Muscle of leg (tissue), 16 donors: ENCODE measurements at places on chromosomes 16 and 17.

GRCh38 chr16:59164461-59164860 is 430.3 kb upstream of the GOT2 start:
- DNase-seq: peak; percentile 43

DNA sequence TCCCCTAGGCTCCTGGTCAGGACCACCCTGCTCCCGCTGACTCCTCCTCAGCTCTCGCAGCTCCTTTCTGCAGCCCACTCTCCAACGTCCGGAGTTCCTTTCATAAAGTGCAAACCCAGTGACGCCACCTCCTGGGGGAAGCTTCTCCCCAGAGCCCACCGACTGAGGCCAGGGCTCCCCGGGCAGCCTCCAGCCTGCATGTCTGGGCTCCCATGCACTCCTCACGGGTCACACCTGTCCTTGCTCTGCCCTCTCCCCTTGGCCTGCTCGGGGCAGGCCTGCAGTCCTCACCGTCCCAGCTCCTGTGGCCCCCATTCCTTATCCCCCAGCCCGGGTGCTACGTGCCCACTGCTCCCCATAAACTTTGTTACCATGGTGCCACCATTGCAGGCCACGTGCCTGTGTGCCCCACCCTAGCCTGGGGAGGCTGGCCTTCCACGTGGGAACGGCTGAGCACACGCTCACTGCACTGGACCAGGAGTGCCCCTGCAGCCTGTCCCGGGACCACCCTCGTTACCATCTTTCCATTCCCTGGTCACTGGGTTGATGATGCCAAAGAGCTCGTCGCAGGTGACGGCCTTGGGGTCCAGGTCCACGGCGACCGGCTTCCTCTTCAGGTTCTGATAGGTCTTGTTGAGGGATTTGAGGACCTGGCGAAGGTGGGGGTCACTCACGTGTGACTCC is 84.9 kb downstream of the DNAH17 start:
- no peak for DNase-seq

- no peak for DNase-seq
Measured at GRCh38 chr17:73494950-73495349, 149.3 kb downstream of the SDK2 start.

DNA sequence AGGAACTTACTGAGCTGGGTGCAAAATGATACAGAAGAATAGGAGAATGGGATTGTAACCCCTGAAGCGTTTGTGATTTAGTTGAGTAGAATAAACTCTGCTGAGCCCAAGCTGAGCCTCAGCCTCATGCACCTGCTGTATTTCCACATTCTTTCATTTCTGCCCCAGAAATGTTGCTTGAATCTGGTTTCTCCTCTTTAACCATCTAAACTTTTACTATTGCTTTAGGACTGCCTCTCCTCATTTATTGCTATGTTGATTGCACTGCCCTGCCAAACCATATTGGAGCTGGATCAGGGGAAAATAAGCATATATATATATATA is 64.8 kb downstream of the PITPNC1 start:
- no peak for DNase-seq

- DNase-seq: no peak
Measured at GRCh38 chr17:27810211-27810901, 10.0 kb upstream of the NOS2 start.

DNA sequence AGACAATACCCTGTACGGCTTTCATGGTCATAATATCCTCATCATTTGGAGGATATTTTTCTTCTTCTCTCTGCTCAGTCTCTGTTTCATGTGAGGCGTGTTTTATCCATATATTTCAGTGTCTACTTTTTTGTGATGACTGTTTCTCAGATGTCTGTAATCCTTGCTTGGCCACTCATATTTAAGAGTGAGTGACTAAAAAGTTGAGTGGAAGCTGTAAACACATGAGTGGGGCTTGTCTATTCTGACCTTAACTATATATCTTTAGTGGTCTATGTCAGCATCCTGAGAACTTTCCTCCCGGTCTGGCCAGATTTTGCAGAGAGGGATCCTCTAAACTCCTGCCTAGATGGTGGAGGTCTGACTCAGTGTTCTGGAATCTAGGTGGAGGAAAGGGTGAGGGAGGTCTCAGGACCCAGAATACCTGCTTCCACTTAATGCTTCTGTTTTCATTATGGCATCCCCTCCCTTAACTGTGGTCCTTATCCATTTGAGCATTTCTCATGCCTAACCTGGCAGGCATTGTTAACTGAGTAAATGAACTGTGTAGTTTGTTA is 6.0 kb downstream of the DDX19B start:
- DNase-seq: no peak

GRCh38 chr16:17134586-17134985 is 336.2 kb downstream of the XYLT1 start:
- no peak for DNase-seq

- DNase-seq: peak; percentile 46
Measured at GRCh38 chr17:60102632-60103096, 23.9 kb upstream of the HEATR6 start.

DNA sequence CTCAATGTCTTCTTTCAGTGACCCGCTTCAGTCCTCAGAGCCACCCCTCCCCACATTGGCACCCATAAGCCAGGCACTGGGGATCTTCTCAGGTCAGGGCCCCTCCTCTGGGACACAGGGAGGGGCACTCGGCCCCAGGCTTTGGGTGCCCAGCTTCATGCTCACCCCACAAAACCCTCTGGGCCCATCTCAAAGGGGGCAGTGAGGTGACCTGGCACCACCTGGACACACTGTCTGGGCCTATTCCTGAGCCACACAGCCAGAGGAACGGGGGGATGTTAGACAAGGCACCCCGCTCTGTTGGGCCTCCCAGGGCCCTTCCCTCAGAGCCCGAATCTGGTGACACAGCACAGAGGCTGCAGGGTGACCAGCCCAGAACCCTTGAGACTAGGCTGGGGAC is 36.1 kb downstream of the TNFRSF13B start:
- DNase-seq: no peak

- DNase-seq: no peak
Measured at GRCh38 chr17:65177901-65178300, 40.7 kb downstream of the RGS9 start.

DNA sequence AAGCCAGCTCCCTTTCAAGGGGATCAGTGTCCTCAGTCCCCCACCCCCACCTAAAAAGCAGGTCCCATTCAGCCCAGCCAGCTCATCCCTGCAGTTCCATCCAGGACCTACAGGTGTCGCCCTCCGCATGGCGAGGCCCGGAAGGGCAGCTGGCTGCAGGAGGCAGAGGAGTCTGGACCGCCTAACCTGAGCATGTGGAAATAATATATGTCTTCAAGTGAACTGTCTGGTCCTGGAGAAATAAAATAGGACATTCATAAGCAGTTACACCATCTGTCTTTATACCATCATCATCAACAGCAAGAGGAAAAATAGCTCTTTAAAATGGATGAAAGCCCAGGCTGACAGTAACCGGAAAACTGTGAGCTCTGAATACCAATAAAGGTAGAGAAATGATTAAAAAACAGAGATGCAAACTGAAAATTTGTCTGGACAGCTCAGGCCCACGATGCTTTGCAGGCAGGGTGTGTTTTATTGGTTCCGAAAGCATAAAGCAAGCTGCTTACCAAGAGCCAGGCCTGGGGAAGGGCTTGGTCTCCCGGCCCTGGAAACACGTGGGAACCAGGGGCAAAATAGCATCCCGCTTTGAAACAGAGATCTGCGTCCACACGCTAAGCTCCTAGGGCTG is 215.2 kb downstream of the ZFHX3 start:
- DNase-seq: peak; percentile 94

GRCh38 chr17:7042501-7043181 is 1.3 kb downstream of the SLC16A11 start:
- no peak for DNase-seq

- no peak for DNase-seq
Measured at GRCh38 chr17:11002417-11002816, 164.5 kb upstream of the PIRT start.

DNA sequence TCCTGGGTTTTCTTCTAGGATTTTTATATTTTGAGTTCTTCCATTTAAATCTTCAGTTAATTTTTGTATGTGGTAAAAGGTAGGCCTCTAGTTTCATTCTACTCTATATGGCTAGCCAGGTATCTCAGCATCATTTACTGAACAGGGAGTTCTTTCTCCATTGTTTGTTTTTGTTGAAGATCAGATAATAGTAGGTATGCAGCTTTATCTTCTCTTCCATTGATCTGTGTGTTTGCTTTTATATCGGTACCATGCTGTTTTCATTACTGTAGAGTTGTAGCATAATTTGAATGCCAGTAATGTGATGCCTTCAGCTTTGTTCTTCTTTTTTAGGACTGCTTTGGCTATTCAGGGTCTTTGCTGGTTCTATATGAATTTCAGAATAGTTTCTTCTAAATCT is 77.3 kb downstream of the USP22 start:
- no peak for DNase-seq

DNA sequence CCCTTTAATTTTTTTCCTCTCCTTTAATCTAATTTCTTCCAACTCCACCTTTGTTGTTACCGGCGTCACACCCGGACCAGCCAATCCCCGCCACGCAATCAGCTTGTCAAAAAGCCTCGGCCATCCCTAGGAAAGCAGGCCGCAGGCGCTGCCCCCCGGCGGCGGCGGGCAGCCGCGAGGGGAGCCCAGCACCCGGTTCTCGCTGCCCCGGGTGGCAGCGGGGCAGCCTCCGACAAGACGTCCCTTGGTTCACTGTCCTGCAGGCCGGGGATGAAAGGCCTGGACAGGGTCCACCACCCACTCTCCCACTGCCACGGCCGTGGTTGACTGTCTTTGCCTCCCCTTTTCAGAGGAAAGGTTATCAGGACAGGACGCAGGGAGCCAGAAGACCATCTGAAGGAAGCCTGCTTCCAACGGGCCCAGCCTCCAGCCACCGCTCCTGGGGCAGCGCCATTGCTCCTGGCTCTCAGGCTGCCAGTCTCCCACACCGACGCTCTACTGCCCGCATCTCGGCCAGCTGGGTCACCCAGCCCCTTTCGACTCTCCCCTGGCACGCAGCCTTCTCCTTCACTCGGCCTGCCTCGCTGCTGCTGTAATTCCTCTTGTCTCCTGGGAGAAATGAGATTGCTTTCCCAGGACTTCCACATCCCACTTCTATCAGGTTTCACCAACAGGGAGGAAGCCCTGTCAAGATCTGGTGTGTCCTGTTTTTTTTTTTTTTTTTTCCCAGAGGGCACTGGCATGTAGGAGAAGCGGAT is 2.8 kb upstream of the UBTF start:
- DNase-seq: peak; percentile 84

DNA sequence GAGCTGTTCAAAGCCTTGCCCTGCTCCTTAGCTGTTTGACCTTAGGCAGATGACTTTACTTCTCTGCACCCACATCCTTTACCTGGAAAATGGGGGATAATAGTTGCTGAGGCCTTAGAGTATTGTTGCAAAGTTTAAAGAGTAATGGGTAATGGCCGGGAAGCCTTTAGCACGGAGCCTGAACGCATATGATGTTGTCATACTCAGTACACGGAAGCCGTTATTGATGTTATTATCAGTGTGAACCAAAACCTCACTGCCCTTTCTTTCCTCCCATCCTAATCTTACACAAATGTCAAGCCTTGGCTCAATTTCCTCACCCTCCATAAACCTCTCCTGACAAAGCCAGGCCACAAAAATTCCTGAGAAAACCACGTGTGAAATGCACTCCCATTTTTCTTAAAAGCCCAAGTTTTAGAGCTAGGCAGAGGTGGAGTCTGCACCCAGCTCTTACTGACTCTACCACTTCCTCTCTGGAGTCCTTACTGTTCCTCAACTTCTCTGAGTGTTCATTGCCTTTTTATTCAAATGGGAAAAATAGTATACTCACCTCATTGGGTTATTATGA is 67.3 kb upstream of the CACNG3 start:
- no peak for DNase-seq

GRCh38 chr17:47653442-47653841 is 3.7 kb downstream of the KPNB1 start:
- no peak for DNase-seq

- DNase-seq: no peak
Measured at GRCh38 chr17:16294560-16294959, 58.7 kb downstream of the CENPV start.

DNA sequence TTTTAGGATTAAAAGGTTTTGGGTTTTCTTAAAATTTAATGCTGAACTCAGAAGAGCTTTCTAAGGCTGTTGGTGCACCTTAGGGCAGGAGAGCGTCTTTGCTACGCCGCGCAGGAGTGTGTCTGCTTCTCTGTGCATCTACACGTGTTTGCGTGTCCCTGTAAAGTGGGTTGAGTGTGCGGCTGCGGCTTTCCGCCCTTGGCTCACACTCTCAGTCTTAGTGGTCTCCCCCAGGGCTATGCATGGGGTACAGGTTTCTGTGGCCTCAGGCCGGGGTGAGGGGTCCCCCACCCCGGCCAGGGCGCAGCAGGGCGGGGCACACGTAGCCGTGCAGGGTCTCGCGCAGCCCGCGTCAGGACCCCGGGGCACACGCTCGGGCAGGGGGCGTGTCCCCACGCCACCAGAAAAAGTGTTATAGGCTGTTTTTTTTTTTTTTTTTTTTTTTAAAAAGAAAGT is 727 bp upstream of the TENT4B start:
- DNase-seq: no peak

GRCh38 chr17:75032720-75033280 is 14.0 kb downstream of the ATP5PD start:
- peak; percentile 50 for DNase-seq

DNA sequence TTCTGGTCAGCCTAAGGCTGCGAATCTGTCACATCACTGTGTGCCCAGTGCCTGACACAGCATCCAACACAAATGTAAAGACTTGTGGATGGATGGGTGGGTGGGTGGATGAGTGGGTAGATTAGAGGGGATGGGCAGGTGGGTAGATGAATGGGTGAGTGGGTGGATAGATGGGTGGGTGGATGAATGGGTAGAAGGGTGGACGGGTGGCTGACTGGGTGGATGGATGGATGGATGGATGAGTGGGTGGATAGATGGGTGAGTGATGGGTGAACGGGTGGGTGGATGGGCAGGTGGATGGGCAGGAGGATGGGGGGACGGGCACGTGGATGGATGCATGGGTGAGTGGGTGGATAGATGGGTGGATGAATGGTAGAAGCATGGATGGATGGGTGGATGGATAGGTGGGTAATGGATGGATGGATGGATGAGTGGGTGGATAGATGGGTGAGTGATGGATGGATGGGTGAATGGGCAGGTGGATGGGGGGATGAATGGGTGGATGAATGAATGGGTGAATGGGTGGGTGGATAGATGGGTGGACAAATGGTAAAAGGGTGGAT is 31.1 kb upstream of the ZFPM1 start:
- no peak for DNase-seq

- DNase-seq: peak; percentile 82
Measured at GRCh38 chr17:82349287-82349701, 9.8 kb upstream of the TEX19 start.

- no peak for DNase-seq
Measured at GRCh38 chr16:29702269-29702668, 23.3 kb downstream of the QPRT start.

GRCh38 chr16:456891-457483 is 31.5 kb downstream of the RAB11FIP3 start:
- peak; percentile 74 for DNase-seq

GRCh38 chr17:21376081-21376758 is at the start of gene KCNJ12:
TSS of gene KCNJ12 (plus strand) at chr17:21376357. CDS start at chr17:21415343, 38,986 bp downstream.
- peak; percentile 75 for DNase-seq
